ENCODE measurements at places on chromosomes 2 and 18. TPM values are rescaled to one million over a fixed set of nuclear protein-coding genes. Genes with fewer than 3 reads are reported as not detected.

Gene SPATA3
- total RNA-seq: not detected

Gene GPC1
- total RNA-seq: 192 TPM

Gene RNU2-63P
- not detected for total RNA-seq

Gene AQP4
- not detected for total RNA-seq

Gene LIMS3
- total RNA-seq: not detected

Measured in A549 treated with RU486 at 1 μM for 4 hours (cell line).